ENCODE measurements at places on chromosomes 5 and 9.

DNA sequence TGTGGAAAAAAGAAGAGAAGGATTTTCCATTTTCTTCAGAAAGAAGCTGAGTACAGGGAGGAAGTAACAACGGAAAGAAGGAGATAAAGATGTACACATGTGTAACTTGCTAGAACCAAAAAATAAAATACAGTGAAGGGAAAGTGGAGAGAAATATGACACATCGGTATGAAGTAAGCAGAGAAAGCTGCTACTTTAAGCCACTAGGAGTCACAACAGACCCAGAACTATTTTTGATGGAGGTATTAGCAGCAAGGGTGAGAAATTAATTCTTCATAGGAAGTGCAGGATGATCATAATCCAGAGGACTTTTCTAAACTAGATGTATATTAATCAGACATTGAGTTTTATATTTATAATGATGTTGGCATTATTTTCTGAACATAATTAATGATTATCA lies 88.5 kb downstream of the FAM174A start:
- peak; percentile 10 for DNase-seq

DNA sequence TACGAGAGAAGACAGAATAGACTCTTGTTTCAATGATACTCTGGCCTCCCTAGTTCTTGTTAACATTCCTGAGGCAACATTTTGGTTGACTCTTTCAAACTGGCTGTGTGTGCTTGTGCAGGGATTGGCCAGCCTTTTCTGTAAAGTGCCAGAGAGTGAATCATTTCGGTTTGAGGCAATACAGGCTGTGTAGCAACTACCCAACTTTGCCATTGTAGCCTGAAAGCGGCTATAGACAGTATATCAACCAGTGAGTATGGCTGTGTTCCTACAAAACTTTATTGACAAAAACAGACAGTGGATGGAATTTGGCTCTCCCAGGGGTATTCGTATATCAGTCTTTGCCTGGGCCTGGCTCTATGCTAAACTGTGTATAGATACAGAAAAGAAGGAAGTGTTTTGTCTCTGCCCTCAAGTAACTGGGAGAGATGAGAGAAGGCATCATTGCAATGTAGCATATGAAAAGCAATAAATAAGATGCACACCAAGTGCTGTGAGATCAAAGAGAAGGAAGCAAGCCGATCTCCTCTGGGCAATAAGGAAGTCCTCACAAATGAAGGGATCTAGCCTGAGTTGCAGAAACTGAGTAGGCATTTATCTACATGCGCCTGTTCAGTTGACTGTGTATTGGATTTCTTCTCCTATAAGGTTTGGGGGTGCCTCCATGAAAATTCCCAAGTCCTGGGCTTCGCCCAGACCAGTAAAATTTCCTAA lies 568.0 kb upstream of the KLF4 start:
- no peak for DNase-seq

DNA sequence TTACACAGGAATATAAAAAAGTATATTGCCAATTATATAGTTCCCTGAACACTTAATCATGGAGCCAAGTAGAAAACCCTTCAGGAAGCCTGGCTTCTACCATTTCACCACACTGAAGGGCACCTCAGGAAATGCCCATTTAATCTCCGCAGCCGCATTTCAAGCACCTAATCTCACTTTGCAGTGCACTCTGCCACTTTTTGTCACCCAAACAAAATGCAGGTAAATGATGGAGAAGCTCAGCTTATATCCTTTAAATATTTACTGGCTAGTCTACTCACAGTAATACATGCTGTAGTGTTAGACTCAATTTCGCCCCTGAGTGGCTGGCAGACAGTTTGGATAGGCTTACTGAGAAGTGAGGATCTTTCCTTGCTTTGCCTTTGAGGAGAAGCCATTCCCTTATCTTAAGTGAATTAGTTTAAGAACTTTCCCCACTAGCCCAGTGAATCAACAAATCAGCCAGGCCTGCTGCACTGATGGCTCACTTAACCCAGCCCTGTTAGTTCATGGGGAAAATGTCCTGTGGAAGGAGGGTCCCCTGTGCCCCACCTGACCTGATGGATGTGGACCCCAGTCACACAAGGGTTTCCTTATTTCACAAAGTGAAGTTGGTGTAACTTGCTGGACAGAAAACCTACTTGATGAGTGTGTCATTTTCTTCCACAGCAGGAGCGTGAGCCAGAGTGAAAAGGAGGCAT lies 209.7 kb downstream of the CAAP1 start:
- no peak for DNase-seq

DNA sequence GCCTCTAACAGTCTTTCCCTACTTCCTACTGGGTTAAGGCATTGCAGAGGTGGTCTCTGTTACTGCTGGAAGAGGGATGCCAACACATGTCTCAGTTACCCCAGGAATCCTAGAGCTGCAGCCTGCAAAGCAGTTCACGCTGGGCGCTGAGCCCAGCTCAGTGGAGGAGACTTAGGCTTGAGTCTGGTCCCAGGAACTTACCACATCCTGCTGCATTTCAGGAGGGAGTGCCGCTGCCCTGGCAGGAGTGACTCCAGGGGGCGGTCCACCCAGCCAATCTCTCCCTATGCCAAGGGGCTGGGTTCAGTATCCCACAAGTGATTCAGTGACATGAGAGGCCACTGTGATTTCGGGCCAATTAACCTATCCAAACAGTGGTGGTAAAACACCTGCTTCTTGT lies 7.6 kb downstream of the TTC16 start:
- DNase-seq = no peak

GRCh38 chr5:66518753-66519152 lies 77.4 kb upstream of the MAST4 start:
- DNase-seq = no peak

GRCh38 chr5:149466457-149466972 lies 84.7 kb downstream of the CSNK1A1 start:
- DNase-seq = no peak

GRCh38 chr9:98790134-98790841 lies 6.1 kb downstream of the ANKS6 start:
- DNase-seq = no peak

DNA sequence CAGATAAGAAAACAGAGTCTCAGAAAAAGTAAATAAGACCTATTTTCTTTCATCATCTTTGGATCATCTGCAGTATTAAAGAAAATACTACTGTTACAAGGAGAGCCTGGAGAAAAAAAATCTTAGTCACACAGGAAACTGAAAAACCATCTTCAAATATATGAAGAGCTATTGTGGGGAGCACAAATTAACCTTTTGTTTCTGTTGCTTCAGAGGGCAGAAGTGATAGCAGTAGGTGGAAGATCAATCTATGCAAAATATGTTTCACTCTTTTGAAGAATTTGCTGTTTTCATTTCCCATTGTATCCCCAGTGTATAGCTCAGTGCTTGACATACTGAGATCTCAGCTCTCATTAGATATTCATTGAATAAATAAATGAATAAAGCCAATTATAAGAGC lies 13.1 kb upstream of the CEMIP2 start:
- no peak for DNase-seq

GRCh38 chr5:1299511-1299850 lies 4.6 kb upstream of the TERT start:
- DNase-seq = no peak

- DNase-seq = no peak
Observed at GRCh38 chr5:159780246-159780645, 136.0 kb upstream of the ADRA1B start.

- DNase-seq = peak; percentile 53
Observed at GRCh38 chr5:157820593-157821252, 38.2 kb downstream of the CLINT1 start.

DNA sequence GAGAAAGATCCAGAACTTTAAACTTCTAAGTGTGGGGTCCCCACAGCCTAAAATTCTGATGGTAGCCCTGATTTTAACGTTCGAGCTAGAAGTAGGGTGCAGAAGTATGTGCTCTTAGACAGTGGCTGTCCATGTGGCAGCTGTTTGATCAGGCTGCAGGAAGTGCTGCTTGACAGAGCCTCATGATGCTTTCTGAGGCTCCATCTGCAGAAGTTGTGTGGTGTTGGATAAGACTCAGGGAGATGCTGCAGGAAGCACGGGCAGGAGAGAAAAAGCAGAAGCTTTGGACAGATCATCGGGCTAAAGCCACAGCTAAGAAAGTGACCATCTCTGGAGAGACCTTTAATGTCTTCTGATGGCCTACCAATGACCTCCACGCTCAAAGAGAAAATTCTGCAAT lies 8.1 kb downstream of the MTMR12 start:
- no peak for DNase-seq

DNA sequence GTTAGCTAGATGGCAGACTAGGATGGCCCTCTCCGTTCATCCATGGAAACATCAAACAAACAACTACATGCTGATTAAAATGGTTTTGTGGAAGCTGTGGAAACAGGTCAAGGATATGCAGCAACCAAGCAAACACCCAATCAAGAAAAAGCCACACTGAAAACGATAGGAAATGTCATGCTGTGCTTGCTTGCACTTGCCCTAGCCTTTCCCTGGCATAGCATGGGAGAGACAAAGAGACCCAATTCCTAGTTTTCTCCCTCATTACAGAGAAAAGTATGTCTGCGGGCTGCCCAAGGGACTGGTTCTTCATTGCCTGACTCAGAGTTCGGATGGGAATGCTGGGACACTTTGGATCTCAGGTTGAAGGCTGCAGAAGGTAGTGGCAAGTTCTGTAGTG lies 98.7 kb downstream of the FANCC start:
- no peak for DNase-seq

DNA sequence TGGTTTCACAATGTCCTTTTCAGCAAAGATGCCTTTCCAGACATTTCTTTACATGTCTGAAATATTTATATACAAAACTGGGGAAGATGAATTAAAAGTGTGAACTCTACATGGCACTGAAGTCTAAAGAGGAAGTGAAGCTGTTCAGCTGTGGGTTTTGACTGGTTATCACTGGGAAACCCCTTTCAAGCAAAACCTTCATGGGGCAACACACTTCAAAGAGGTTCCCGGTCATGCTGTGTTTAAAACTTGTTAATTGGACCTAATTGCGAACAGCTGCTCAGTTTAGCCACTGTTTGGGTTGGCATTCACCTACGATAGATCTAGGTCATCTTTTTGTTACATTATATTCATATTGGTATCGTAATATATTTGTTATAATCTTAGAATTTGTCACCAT lies 20.0 kb upstream of the GDNF start:
- DNase-seq = no peak

DNA sequence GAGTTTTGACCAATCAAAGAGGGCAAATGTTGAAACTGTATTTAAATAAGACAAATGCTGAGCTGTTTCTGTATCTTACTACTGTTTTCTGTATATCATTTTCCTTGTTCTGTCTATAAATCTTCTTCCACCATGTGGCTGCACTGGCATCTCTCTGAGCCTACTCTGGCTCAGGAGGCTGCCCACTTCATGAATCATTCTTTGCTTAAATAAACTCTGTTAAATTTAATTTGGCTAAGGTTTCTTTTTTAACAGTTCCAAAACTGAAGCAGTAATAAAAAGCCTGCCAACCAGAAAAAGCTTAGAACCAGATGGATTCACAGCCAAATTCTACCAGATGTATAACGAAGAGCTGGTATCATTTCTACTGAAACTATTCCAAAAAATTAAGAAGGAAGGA lies 40.2 kb upstream of the TAS2R1 start:
- no peak for DNase-seq

GRCh38 chr9:16221822-16222547 lies 648.5 kb downstream of the BNC2 start:
- DNase-seq = no peak

GRCh38 chr5:25568989-25569625 lies 924.3 kb upstream of the CDH10 start:
- no peak for DNase-seq

- no peak for DNase-seq
Observed at GRCh38 chr9:109733690-109734089, 46.3 kb upstream of the PALM2AKAP2 start.

- DNase-seq = no peak
Observed at GRCh38 chr5:110342683-110343082, 383.8 kb downstream of the TMEM232 start.

- DNase-seq = no peak
Observed at GRCh38 chr9:75992482-75993206, 102.2 kb downstream of the PCSK5 start.

GRCh38 chr9:14323985-14324650 lies 10.2 kb upstream of the NFIB start:
- DNase-seq = no peak

DNA sequence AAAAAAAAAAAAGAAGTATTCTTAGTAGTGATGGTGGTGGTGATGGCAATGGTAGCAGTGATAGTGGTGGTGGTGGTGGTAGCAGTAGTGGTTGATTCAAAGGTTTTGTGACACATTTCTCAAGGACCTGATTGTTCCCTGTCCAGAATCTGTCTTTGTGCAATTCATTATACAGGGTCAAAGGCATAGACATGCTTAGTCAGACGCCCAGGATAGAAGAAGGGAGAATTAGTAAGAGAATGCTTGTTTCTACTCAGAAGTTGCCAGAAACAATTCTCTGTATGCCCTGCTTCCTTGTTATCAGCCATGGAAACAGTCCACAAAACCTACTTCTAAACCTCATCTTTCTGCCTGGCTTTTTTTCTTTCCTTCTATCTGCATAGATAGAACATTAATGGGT lies 89.4 kb downstream of the SLC44A1 start:
- DNase-seq = no peak

DNA sequence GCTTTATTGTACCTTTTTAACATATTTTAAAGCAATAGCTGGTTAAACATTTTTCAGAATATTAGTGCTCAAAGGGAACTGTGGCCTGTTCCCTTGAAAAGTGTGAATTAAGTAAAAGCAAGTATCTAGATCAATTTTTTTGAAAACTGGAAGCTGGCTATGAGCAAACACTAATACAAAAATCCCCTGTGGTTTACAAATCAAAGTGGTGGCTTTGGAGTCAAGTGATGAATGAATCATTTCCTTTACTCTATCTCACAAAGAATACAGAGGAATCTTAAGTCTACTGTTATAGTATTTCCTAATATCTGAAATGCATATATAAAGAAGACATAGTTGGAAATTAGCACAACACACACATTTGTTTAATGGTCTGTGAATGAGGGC lies 212.4 kb upstream of the C9orf72 start:
- DNase-seq = no peak

- DNase-seq = peak; percentile 81
Observed at GRCh38 chr9:134067904-134068743, at the start of gene BRD3. Gene BRD3, minus strand, starts transcription at chr9:134068026. Its CDS starts 14,549 bp downstream, at chr9:134053477.

- no peak for DNase-seq
Observed at GRCh38 chr5:116237917-116238500, 153.2 kb downstream of the COMMD10 start.

- no peak for DNase-seq
Observed at GRCh38 chr9:106503759-106504158, 359.2 kb upstream of the ZNF462 start.

GRCh38 chr5:6576861-6577501 lies 55.9 kb downstream of the NSUN2 start:
- DNase-seq = peak; percentile 30

- DNase-seq = no peak
Observed at GRCh38 chr5:53200306-53200705, 90.7 kb upstream of the MOCS2 start.

DNA sequence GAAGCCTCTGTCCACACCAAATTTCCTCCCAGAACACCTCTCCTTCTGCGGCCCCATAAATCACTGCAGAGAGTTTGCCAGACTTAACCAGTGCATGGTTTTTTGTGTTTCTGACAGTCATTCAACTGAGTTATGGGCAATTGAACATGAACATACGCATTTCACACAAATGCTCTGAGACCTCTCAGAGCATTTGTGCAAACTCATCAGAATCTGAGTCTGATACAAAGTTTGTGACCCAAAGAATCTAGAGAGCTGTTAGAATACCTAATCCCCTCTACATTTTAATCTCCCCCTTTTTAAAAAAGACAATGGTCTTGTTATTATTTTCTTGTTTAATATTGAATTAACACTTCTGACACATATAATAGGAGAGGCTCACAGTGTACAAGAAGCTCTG lies 416.9 kb upstream of the SMARCA2 start:
- DNase-seq = no peak

All from activated CD4-positive, alpha-beta T cell treated with anti-CD3 and anti-CD28 coated beads, Interleukin-2, amount 10 ng/mL, durations not matched to agents 7 days and 5 days (primary cell).